Stimulated activated CD4-positive, alpha-beta T cell treated with anti-CD3 and anti-CD28 coated beads, TNF-alpha, amount 100 ng/mL, for 4 hours (primary cell): ENCODE measurements at places on chromosomes 11 and 22.

- DNase-seq: no peak
Measured at GRCh38 chr11:96484361-96484760, 94.5 kb downstream of the JRKL start.

DNA sequence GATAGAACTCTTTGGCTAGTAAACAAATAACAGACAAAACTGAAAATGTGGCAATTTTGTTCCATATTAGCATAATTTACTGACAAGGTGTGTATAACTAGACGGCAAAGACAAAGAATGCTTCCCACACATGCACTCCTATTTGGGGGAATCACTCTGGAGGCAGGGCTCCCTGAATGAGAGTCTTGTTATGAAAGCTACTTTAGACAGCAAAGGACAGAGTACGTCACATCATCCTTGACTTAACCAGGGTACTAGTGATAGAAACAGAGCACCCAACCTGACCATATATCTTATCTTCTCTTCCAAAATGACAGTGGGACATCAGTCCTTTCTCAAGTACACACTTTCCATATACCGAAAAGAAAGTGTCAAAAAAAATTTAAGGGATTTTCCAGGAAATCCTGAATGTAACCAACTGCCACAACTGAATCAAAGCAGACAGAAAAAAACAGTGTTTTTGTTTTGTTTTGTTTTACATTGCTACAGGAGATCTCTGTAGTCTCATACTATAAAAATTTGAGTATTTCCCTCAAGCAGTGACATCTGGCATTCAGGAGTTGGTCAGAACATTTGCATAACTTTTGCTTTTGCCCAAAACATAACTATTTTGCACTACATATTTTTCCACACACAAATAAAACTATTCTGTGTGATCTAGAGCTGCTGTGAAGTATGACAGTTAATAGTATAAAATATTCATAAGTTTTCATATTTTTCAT lies 98.9 kb downstream of the ARHGAP20 start:
- no peak for DNase-seq

GRCh38 chr11:88583251-88583650 lies 245.7 kb upstream of the CTSC start:
- no peak for DNase-seq

GRCh38 chr11:1565904-1566247 lies 6.2 kb downstream of the DUSP8 start:
- DNase-seq: no peak

DNA sequence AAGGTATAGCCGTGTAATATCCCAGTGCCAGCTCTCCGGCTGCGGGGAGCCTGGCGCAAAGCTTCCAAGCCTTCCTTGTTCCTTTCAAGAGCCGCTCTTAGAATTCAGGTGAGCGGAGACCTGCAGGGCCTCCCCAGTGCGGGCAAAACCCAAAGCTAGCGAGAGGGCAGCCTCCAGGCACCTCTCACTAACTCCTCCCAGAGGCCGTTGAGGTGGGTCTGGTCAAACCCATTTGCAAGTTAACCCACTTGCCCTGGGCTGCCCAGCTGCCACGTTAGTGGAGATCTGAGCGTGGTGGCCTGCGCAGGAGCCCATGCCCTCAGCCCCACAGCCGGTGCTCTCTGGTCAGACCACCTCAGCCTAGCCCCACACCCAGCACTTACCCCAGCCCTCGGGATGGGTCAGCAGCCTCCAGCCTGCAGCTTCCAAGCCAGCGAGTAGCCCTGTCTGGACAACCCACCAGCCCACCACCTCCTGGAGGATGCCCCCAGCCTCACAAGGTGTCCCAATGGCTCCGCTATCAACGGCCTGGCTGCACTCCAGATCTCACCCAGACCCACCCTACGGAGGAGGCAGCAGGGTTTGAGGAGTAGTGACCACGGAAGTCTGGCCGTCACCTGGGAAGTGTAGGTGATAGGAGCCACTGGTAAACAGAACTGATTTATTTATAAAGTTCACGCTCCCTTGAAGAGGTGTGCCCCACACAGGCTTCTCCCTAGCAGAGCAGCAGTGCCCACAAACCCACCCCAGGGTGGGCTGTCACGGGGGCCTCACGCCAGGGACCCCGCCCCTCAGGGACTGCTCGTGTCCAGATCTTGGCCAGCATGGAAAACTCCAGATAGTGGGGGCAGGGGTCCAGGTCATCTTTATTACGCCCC lies 2.3 kb downstream of the ASCL2 start:
- DNase-seq: no peak

- no peak for DNase-seq
Measured at GRCh38 chr11:85855341-85855656, at the start of gene CCDC83. CCDC83 (plus strand) TSS chr11:85855383; CDS start chr11:85865124, 9,741 bp downstream.

GRCh38 chr11:76831686-76832310 lies 28.9 kb upstream of the ACER3 start:
- DNase-seq: no peak

- DNase-seq: no peak
Measured at GRCh38 chr11:102546923-102547471, 16.4 kb upstream of the MMP7 start.

GRCh38 chr11:19344661-19345518 lies 104.1 kb upstream of the E2F8 start:
- no peak for DNase-seq

- DNase-seq: no peak
Measured at GRCh38 chr11:131385763-131386390, 15.5 kb downstream of the NTM start.

GRCh38 chr11:126993599-126993998 lies 7.0 kb downstream of the KIRREL3 start:
- no peak for DNase-seq

DNA sequence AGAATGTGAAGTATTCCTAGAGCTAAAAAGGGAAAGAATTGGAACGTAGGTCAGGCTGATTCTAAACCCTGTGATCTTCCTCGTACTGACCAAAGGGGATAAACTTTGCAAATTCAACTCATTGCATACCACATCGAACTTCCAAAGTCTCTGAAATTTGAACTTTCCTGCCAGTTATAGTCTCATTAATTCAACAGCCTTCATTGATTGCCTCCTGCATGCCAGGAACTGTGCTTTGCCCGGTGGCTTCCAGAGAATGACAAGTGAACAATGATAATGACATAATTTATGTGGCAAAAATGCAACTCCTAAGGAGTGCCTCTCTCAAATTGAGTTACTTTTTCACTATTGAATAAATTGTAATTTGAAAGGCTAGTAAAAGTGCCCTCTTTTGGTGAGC lies 107.7 kb upstream of the LDLRAD3 start:
- DNase-seq: no peak

- no peak for DNase-seq
Measured at GRCh38 chr11:77211594-77212251, 83.7 kb downstream of the MYO7A start.
